Neuronal stem cell (in vitro differentiated cells): ENCODE measurements at places on chromosomes 7 and 10.

GRCh38 chr10:34155812-34156211, 659.3 kb downstream of the PARD3 start:
- no peak for DNase-seq

GRCh38 chr10:1204434-1205326, 148.5 kb downstream of the WDR37 start:
- DNase-seq, result no peak

GRCh38 chr7:157292770-157293412, 43.9 kb upstream of the DNAJB6 start:
- no peak for DNase-seq

- DNase-seq, result no peak
Observed at GRCh38 chr10:123622381-123622780, 43.8 kb upstream of the GPR26 start.

DNA sequence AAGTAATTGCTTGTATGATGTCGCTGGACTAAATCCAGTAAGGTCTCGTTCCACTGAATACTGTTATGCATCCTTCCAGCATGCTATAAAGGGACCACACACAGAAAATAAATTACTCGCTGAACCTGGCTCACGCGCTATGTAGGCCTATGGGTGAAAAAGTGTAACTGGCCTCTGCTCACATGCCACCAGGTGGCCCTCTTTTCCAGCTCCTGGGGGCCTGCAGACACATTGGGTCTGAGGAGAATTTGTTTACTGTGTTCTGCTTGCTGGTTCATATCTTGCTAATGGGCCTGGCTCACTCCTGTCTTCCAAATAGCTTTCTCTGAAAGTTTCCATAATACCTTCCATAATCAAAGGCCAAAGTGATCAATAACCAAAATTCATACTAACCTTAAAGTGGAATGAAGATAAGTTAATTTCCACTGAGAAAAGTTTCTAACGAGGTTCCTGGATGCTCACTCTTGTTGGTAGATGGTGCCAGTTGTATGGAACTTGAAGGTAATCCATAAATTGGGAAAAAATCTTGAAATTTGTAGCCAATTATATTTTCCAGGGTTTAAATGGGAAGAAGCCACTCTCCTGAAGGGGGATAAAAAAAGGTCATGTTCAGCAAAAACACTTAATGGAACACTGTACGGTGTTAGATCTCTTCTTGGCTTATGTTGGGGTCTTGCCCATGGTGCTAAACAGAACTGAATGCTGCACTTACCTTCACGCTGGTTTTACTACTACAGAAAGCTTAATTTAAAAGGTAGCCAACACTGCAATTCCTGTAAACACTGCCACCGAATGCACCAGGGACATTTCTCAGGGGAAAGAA, 27.0 kb upstream of the ZPBP start:
- DNase-seq, result peak; percentile 2

GRCh38 chr10:44627591-44628354, 242.9 kb upstream of the CXCL12 start:
- no peak for DNase-seq

DNA sequence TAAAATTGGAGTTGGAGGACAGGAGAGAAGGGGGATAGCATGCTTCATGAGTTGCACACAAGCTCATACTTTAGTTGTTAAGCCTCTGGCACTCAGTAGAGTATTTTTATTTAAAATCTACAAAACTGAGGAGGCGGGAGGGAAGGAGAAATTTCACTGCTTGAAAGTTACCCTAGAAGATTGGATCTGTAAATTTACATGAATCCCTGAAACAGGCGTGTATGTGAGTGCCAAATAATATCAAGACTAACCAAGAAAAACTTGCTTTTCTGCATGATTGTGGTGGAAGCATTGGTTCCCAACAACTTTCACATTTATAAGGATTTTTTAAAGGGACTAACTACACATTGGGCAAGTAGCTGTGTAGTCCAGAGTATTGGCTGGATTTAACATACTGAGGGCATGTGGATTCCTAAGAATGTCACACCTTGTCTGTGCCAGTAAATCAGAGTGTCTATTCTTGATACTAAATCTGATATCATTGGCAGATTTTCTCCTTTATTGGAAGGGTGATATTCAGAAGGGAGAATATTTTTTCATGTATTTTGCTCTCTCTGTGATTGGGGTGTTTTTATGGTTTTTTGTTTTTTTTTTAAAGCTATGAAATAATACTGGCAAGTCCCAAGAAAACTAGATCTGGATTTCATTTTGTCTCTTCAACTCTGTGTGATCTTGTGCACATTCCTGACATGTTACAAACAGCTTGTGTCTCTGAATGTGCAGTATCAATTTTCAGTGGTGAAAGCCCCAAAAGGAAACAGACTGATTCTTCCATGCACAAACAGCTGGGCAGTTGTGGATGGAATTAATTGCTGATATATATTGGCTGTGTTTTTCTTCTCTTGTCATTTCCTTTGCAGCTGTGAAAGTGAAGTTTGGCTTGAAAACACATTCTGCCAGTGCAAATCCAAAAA, 67.2 kb downstream of the ADD3 start:
- no peak for DNase-seq

DNA sequence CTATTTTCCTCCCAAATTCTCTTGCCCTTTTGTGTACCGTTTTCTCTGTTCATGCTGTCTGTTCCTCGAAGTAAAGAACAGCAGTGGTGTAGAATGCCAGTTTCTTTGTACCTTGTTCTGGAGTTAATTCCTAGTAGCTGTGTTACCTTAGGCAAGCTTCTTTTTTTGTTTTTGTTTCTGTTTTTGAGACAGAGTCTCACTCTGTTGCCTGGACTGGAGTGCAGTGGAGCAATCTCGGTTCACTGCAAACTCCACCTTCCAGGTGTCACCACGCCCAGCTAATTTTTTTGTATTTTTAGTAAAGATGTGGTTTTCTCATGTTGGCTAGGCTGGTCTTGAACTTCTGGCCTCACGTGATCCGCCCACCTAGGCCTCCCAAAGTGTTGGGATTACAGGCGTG, 221.2 kb downstream of the BBS9 start:
- DNase-seq, result no peak

GRCh38 chr10:71245420-71246325, 33.3 kb downstream of the UNC5B start:
- DNase-seq, result no peak

DNA sequence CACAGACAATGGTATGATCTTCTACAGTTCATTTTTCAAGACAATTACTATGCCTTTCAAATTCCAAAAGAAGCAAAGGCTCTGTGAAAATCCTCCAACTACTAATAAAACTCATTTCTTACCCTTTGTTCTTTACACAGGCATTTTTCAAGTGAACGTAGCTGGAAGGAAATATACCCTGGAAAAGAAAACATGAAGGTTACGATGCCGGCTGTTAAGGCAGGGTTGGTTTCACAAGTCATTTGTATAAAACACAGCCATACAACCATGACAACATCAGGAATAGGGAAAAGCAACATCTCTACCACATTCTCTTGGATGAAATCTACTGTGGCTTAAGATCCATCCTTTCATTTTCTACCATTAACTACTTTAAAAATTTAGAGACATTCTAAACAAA, 207.9 kb downstream of the DOCK4 start:
- no peak for DNase-seq

DNA sequence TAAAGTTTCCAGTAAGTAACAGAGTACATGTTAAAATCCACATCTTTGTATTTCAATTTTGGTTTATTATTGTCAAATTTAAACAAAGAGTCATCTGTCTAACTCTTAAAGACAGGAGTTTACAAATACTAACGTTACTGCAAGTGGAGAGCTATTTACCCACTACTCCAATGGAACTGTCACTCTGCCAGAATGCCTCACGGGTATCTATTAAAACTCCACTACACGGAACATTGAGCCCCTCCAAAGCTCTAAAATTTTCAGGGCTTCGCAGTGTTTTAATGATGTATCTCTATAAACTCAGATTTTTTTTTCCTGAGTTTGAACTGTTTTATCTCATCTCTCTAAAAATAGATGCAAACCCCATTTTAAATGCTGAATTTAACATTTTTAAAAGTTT, 388.7 kb upstream of the SEMA3A start:
- DNase-seq, result no peak

- DNase-seq, result peak; percentile 63
Observed at GRCh38 chr10:84613336-84614021, 285.1 kb downstream of the CCSER2 start.

GRCh38 chr10:53886325-53887300, 914.4 kb downstream of the PCDH15 start:
- no peak for DNase-seq

GRCh38 chr7:92674379-92674778, 84.2 kb upstream of the FAM133B start:
- no peak for DNase-seq

DNA sequence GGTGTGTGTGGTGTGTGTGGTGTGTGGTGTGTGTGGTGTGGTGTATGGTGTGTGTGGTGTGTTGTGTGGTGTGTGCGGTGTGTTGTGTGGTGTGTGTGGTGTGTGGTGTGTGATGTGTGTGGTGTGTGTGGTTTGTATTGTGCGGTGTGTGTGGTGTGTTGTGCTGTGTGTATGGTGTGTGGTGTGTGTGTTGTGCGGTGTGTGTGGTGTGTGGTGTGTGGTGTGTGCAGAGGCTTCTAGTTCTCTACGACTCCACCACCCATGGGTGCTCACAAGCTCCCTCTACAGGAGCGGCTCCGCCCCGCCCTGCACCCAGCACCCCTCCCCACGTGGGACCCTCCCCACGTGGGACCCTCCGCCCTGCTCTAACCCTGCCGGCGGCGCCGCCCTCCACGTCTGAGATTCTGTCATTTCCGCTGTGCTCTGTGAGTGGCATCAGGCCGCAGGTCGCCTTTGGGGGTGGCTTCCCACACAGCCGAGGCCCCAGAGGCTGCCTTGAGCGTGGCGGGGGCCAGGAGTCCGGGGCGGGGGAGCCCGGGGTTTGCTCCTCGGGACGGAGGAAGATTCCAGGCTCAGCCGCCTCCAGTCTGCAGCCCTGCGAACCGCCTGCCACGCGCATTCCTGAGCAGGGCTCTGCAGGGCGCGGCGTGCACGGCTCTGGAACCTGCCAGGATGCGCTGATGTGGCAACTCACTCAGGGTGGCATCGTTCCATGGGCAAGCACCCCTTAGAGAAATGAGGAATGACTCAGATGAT, 37.0 kb upstream of the DNAJB6 start:
- DNase-seq, result no peak

DNA sequence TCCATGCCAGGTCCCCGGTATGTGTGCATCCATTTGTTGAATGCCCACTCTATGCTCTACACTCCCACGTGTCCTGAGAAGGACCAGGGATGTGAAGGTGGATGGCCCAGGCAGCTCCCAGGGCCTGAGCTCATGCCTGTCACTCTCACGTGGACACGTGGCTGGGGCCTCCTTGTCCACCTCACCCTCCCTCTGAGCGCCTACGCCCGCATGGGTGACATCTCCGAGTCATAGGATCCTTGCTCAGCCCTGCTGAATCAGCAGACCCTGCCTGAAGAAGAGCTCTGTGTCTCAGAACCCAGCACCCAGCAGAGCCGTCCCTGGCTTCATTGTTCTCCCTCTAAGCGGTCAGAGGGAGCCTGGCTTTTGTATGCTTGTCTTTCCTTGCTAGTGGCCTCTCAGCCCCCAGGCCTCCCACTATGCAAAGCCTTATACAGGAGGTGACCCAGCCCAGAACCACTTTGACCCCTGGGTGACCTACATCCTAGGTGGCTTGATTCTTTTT, 107.9 kb upstream of the PPIF start:
- peak; percentile 73 for DNase-seq

DNA sequence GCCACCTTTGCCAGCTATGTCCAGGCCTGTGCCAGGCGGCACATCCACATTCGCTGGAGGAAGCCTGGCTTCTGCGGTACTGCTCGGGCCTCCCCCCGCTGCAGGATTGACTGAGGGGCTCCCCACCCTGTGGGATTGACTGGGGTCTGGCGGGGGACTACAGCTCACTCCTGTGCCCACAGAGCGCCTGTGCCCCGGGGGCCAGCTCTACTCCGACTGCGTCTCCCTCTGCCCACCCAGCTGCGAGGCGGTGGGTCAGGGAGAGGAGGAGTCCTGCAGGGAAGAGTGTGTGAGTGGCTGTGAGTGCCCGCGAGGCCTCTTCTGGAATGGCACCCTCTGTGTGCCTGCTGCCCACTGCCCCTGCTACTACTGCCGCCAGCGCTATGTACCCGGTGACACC, 6.7 kb upstream of the ZNF467 start:
- DNase-seq, result no peak

GRCh38 chr7:2913760-2914387, 69.8 kb upstream of the GNA12 start:
- DNase-seq, result no peak

- no peak for DNase-seq
Observed at GRCh38 chr10:106312087-106312486, 852.4 kb downstream of the SORCS1 start.

DNA sequence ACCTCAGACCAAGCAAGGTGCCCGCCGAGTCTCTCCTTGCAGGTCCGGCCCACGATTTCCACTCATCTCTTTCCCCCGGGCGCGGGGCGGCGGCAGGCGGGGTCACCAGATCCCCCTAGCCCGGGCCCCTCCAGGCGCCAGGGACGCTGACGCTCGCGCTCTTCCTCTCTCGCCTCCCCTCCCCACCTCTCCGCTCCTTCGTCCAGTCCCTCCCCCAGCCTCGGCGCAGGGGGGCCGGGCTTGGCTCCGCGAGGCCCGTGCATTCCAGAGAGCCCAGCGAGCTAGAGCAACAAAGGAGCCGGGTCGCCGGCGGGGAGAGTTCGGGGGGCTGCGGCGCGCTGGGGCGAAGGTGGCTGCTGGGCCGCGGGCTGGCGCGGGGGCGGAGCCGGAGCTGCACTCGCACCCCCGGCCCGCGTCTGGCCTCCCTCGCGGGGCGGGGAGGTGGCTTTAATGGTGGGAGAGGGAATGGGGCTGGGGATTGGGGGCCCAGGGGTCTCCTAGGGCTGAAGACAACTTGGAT, at the start of gene SMO:
SMO (plus strand) TSS at position 262 of the 520 bp plus-strand sequence. CDS start 519 bp downstream, outside the sequence.
- peak; percentile 93 for DNase-seq

DNA sequence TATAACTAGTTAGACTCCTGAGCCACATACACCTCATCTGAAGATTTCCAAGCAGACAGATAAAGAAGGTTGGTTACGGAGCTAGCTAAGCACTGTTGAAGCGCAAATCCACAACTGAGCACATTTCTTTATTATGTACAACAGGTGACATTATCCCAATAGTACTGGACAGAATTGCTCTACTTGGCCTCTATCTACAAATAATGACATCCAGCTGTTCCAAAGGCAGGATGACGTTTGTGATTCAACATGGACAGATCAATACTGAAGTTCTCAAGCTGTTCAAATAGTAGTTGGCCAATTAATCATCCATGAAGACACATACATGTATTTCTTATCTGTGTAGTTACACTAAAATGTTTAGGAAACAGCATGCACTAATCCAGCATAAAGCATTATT, 101.0 kb downstream of the UBE2H start:
- no peak for DNase-seq

- DNase-seq, result no peak
Observed at GRCh38 chr10:118911363-118911762, 118.2 kb upstream of the NANOS1 start.
